Muscle of arm (tissue), 14 donors: ENCODE measurements at places on chromosomes 4 and X.
A peak's percentile ranks its signal among the peaks of the same experiment; 100 is the strongest.

GRCh38 chrX:153353416-153353815 lies 19.5 kb downstream of the ZNF275 start:
- DNase-seq: no peak

- no peak for DNase-seq
These were observed 46.9 kb upstream of the TAB3 start for GRCh38 chrX:30935985-30936384.

DNA sequence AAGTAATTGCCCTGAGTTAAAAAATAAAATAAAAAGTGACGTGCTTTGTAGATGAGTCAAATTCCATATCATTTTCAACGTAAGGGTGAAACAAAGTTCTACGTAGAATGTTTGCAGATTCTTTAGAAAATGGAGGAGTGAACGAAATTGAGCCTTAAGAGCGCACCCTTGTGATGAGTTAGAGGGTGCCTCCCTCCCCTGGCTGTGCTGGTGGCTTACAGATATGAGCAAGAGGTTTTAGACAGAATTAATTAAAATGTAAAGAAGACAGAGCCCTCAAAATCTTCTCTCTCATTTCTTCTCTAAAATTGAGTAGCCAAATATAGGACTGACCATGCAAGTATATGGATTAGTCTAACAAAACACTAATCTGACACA lies 30.2 kb upstream of the LGI2 start:
- no peak for DNase-seq

- no peak for DNase-seq
These were observed 75.8 kb downstream of the FAM53A start for GRCh38 chr4:1608196-1608820.

DNA sequence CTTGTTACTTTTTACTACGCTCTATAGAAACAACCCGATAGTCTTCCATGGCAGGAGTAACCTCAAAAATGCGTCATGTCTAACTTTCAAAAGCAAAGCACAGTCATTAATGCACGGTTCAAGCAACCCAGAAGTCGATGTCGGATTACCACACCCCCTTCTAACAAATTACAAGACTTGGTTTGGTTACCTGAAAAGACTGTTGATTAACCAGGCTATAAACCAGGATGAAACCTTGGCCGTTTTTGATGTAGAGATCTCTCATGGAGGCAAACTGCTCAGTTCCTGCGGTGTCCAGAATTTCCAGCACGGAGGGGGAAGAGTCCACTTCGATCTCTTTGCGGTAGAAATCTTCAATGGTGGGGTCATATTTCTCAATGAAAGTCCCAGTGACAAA lies 2.4 kb downstream of the RAP2C start:
- DNase-seq: no peak

- no peak for DNase-seq
These were observed 94.1 kb downstream of the DRD5 start for GRCh38 chr4:9875516-9875915.

- DNase-seq: peak; percentile 11
These were observed 645 bp downstream of the AMMECR1 start for GRCh38 chrX:110317061-110317819.

DNA sequence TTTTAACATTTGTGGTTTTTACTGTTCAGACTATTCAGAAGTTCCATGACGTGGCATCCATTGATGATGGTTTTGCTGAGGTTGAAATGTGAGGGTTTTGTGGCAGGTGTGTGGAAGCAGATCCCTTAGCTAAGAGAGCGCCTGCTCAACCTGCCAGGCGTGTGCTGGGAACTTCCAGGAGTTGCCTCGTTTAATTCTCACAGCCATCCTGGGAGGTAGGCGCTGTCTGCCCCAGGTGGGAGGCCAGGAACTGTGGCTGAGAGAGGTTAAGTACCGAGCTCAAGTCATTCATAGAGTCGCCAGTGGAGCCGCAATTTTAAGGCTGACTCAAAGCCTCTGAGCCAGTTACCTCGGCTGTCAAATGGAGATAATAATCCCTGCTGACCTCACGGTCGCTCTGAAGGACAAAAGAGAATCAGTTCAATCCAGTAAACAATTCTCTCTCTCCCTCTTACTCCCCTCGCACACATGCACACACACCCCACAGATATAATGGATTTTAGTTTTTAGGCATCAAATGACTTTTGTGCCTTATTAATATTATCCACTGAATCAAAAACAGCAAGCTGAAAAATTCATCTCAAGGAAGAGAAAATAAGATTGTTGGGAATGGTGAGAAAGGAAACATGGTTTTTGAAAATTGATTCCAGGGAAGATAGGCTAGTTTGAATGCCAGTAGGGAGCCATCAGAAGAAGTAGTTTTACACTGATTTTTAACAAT lies 171.3 kb downstream of the PTTG2 start:
- DNase-seq: no peak

DNA sequence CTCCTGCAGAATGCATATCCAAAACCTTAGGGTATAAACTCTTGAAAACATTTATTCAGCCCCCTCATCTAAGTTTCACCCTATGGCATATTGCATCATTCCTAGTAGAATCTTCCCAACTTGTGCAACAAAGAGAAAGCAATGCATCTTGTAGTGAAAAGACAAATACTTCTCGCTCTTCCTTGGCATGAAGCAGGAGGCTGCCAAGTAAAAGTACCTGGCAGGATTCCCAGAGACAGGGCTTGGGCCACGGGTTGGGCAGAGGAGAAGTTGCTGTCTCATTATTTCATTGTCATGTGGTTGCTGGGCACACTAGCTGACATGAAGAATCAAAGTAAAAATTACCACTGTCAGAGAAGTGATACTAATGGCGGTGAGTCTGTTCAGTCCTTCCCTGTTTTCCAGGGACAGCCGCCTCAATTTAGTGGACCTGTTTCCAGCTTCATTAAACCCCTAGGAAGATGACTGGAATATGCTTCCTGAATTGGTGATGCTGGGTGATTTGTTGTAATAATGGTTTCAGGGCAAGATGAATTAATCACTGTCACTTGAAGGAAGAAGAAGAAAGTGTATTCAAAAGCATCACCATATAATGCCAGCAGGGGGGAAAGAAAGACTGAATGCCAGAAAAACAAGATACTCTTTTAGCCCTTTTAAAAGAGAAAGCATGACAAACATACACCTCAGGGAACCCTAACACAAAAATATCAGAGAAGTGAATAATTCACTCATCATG lies 380.5 kb upstream of the IGFBP7 start:
- no peak for DNase-seq
